ENCODE measurements at places on chromosomes 16 and 17.

DNA sequence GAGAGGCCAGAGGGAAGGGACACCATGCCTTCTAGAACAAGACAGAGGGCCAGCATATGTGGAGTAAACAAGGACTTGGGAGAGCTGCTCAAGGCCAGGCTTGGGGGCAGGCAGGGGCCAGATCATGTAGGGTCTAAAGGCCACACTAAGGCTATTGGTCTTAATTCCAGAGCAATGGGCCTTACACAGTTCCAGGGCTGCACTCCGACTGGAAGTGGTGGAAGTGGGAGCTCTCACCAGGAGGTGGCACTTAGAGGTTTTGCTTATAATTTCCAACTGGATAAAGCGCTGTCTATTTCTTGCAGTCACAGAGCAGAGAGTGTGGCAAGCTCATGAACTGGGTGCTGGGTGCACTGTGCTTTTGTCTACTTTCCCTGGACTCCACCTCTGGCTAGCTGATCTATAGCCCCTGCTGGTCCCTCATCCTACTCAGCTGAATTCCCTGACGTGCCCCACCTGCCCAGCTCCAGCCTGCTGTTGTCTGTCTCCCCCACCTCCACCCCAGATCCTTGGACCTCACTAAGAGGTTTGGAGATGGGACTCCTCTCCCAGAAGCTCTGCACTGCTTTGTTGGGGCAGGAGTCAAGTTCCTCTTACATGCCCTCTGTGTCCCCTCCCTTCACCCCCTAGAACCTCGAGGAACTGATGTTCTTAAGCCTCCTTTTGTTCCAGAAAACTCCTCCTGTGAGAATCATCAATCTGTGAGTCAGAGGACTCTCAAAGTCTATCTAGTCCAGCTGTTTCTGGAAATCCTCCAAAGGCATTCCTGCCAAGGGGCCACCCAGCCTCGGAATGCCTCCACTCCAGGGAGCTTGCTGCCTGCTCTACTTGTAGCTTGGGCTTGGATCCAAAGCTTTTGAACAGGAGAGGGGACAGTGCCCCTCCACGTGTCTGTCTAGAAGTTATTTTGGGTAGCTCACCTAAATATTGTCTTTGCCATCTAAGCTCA is 48.1 kb upstream of the KSR1 start:
- DNase-seq = no peak

DNA sequence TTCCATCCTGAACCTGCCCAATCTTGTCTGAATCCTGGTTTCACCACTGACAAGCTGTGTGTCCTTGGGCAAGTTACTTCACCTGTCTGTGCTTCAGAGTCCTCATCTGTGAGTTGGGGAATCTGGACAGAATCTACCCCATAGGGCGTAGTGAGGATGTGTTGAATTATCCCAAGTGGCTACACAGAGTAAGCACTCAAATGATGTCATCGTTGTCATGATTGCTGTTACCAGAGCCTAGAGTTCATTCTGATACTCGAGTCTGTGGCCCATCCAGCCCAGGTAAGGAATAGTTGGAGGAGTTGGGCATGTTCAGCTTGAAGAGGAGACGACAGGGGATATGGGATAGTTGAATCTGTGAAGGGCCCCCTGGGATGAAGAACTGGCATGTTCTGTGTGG is 45.9 kb downstream of the MAPT start:
- no peak for DNase-seq

DNA sequence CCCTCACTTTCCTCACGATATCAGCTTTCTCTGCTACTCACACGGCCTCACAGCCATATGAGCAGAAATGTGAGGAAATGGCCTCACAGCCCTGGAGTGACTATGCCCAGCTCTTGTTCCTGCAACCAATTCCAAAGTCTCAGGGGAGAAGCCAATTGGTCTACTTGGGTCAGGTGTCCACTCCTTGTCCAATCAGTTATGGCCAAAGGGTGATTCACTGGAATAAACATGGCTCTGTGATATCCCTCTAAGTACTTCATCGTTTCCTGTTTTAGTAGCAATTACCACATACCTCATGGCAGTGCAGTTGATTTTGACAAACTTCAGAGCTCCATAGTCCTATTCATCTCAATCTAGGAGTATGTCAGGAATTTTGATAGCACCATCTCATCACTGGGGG is 195.4 kb downstream of the KATNIP start:
- no peak for DNase-seq

DNA sequence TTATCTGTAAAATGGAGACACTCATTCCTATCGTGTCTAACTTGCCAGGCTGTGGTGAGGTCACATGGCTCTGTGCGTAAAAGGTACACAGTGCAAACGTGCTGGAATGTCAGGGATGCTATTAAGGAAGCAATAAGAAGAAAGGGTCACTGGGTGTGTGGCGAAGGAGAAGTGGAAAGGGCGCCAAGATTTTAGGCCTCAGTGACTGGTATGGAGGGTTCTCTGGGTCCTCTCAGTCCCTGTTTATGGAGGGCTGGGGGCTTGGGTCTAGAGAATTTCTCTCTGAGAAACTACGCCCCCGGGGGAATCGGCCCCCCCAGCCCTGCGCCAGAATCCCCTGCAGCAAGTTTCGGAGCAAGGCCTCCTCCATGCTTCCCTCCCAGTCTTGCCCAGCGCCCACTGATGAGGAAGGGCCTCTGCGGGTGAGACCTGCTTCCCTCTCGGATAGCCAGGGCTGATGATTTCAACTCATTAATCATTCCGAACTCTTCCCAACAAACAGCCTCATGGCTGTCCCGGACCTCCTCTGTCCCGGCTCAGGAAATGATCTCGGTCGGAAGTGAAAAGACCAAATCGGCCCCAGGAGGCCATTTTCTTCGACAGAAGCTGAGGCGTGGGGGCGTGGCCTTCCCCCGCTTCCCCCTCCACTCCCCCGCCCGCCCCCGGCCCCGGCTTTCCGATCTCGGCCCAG is 1.2 kb upstream of the HEXIM1 start:
- peak; percentile 72 for DNase-seq

DNA sequence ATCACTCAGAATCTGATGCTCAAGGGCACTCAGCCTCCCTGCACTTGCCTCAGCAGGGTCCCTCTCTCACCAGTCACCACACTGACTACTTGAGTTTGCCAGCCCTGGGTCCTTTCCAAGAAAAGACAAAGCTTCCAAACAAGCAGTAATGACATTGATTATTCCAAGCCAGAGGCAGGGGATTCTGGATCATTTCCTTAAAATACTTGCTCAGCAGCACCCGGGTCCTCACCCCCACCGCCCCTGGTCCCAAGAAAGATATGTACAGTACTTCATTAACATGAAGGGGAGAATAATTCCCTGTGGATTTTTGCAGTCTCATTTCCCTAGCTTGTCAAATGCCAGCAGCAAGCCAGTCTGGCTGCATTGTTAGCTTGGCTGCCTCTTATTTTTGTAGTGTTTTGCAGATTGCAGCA is 83.2 kb upstream of the GNAO1 start:
- DNase-seq = no peak

- DNase-seq = no peak
Measured at GRCh38 chr16:54407596-54407995, 121.0 kb upstream of the IRX3 start.

- peak; percentile 6 for DNase-seq
Measured at GRCh38 chr16:1870365-1871082, 1.4 kb downstream of the MEIOB start.

DNA sequence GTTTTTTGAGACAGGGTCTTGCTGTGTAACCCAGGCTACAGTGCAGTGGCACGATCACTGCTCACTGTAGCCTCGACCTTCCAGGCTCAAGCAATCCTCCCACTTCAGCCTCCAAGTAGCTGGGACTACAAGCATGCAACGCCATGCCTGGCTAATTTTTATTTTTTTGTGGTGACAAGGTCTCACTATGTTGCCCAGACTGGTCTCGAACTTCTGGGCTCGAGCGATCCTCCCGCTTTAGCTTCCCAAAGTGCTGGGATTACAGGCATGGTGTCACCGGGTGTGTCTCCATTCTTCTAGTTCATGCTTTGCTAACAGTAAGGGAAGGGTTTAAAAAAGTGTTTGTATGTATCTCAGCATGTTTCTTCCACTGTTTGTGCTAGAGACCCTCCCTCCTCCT is 101.8 kb downstream of the HIC1 start:
- DNase-seq = no peak

DNA sequence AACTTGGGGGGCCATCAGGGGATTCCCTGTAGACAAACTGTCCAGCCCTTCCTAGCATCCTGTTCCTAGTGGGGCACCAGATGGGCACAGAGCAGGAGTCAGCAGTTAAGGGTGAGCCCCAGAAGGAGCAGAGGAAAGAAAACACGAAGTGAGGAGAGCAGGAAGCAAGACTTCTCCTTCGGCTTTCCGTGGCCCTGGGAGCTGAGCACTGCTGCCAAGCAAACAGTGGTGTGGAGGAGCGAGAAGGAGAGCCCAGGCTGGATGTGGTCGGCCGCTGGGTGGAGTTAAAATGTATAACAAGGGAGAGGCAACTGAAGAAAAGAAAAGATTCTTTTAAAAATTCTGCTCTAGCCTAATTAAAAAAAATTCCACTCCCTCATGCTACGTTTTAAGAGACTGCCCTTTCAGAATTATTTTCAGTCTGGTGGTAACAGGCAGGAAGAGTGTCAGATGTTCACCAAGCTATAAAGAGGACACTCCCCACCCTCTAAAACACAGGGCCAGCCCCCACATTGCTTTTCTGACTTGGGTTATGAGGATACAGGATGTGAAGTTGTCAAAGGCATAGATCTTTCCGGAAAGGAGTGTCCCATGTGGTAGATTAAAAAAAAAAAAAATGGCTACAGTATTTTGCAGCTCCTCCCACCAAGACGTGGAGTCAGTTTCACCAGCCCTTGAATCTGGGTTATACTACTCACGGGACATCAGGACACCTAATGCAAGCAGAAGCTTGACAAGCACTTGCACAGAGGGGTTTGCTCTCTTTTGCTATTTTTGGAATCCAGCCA is 74.9 kb upstream of the ZFHX3 start:
- DNase-seq = peak; percentile 45

DNA sequence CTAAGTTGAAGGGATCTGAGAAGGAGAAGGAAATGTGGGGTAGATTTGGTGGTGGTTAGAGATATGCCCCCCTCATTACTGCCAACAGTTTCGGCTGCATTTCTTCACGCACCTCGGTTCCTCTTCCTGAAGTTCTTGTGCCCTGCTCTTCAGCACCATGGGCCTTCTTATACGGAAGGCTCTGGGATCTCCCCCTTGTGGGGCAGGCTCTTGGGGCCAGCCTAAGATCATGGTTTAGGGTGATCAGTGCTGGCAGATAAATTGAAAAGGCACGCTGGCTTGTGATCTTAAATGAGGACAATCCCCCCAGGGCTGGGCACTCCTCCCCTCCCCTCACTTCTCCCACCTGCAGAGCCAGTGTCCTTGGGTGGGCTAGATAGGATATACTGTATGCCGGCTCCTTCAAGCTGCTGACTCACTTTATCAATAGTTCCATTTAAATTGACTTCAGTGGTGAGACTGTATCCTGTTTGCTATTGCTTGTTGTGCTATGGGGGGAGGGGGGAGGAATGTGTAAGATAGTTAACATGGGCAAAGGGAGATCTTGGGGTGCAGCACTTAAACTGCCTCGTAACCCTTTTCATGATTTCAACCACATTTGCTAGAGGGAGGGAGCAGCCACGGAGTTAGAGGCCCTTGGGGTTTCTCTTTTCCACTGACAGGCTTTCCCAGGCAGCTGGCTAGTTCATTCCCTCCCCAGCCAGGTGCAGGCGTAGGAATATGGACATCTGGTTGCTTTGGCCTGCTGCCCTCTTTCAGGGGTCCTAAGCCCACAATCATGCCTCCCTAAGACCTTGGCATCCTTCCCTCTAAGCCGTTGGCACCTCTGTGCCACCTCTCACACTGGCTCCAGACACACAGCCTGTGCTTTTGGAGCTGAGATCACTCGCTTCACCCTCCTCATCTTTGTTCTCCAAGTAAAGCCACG is 28.3 kb downstream of the STH start:
- peak; percentile 39 for DNase-seq

DNA sequence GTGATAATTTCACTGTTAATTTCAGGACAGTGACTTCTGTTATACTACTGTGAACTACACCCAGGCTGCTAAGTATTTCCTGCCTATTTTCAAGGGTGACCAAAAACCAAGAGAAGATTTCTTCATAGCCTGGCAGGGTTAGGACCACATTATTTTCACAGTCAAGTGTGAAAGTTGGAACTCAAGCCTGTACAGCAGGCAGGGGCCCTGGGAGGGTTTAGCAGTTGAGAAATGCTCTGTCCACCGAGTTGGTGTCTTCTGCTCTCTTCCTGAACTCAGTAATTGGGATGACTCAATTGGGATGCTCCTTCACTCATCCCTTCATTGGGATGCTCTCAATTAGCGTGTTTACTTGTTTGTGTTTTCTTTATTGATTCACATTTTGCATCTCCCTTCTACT is 347.3 kb upstream of the CDH11 start:
- no peak for DNase-seq

GRCh38 chr16:59397638-59398037 is 663.5 kb upstream of the GOT2 start:
- no peak for DNase-seq

DNA sequence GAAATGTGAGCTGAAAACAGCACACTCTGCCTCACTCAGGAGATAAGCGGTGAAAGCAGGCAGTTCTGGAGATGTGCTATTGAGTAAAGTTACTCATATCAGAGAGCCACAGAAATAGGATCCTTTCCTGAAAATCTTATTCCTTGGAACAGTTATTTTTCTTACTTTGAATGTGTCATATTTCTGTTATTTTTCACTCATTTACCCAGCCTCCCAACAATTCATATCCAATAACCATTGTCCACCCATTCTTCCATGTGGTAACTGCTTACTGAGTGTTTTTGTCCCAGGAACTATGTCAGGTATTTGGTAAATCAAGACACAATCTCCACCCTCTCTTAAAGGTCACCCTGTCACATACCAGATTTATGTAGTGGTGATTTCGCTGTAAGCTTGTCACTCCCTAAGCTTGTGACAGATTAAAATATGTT is 144.9 kb downstream of the PARN start:
- no peak for DNase-seq

DNA sequence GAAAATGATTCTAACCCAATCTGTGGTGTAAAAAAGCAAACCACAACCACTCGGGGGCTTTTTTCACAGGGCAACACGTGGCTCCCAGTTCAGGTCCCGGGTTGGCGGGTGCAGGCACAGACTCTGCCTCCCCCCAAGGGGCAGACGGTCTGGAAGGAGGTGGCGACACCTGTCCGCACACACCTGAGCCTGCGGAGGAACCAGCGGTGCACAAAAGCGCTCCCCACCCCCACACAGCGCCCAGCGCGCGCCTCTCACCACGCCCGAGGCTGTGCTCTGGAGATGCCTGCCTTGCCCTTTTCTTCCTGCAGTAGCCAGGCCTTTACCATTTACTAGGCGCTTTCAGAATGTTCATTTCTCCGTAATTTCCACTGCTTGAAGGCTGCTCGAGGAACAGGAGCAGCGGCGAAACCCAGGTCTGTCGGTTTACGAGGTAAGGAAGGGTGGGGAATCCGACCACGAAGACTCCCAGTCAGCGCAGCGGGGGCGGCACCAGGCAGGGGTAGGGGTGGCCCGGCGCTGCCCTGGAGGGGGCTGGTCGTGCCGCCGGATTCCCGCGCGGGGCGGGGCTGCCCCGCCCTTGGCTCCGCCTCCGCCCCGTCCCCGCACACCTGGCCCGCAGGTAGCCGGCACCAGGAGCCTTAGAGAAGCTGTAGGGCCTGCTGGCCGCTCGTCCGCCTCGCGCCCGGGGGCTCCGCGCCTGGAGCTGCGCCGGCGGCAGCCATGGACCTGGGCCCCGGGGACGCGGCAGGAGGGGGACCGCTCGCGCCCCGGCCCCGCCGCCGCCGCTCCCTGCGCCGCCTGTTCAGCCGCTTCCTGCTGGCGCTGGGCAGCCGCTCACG is at the start of gene USP43:
Gene USP43 (plus strand): TSS at position 608 of the 842 bp plus-strand sequence. CDS start 116 bp downstream, at position 724.
- DNase-seq = peak; percentile 10

All from suppressor macrophage treated with lipopolysaccharide for 4 hours (primary cell).